ENCODE measurements at places on chromosomes 7 and 10. TPM values are rescaled to one million over a fixed set of nuclear protein-coding genes. Genes with fewer than 3 reads are reported as not detected.

PNLIPRP3 gene
- total RNA-seq, result not detected

NUTM2D gene
- total RNA-seq, result 2.0 TPM

GRCh38 chr10:5559642-5560141 lies 34.9 kb downstream of the CALML3 start:
- H3K4me1 ChIP-seq, result peaks cover 7% of the 10 kb centered on the region
- no peaks in the 10 kb centered on the region for H3K36me3 ChIP-seq
- DNase-seq, result no peak
- no peak overlapping the region for H3K27ac ChIP-seq
- no peak overlapping the region for H3K4me3 ChIP-seq

LRRTM3 gene
- total RNA-seq, result not detected

- H3K4me1 ChIP-seq, result peaks cover 15% of the 10 kb centered on the region
- H3K36me3 ChIP-seq, result no peaks in the 10 kb centered on the region
- DNase-seq, result peak; percentile 77
- H3K27me3 ChIP-seq, result peaks cover 47% of the 10 kb centered on the region
- H3K4me3 ChIP-seq, result peak within 1 kb of the TSS; percentile 73
- H3K27ac ChIP-seq, result no peak within 1 kb of the TSS
These were observed at the start of gene CYTH3 for GRCh38 chr7:6272481-6273323. TSS of gene CYTH3 (minus strand) at chr7:6272624. CDS start at chr7:6272507, 117 bp downstream.

Data from activated CD8-positive, alpha-beta T cell treated with anti-CD3 and anti-CD28 coated beads, Interleukin-2, amount 10 ng/mL, durations not matched to agents 7 days and 5 days (primary cell).